ENCODE measurements at places on chromosomes 3 and 15.

DNA sequence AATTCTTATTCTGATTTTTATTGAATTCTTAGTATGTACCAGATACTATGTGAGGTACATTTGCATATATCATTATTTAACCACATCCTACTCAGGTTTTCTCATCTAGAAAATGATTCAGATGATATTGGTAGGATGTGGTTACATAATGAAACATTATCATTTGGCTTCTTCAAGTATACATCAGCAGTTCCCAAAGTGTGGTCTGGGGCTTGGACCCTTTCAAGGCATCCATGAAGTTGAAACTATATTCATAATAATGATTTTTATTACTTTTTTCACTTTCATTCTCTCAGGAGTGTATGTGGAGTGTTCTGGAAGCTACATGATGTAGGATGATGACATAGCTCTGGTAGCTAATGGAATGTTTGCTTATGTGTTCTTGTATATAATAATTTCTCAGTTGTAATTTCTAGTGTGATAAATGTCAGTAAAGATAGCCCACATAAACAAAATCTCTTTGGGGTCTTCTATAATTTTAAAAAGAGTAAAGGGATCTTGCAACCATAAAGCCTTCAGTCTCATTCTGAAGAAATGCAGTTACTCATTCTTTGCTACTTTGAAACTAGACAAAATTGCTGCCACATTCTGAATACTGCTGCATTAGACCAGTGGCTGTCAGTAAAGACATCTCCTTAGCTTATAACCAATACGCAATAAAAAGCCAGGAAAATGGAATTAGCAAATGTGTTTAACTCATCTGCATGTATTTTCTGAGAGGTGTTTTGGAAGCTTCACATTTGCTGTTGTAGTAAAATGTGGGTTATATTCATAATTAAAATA is 95.8 kb downstream of the PPARG start:
- no peak for DNase-seq

- no peak for DNase-seq
These were observed 37.6 kb upstream of the ZNF710 start for GRCh38 chr15:89963301-89964231.

- no peak for DNase-seq
These were observed 74.1 kb downstream of the FAIM start for GRCh38 chr3:138682648-138683047.

GRCh38 chr15:48481802-48482201 is 150.6 kb downstream of the DUT start:
- DNase-seq = no peak

GRCh38 chr3:39804951-39805350 is 4.5 kb upstream of the MYRIP start:
- DNase-seq = no peak

GRCh38 chr3:104080088-104080626 is 1286.6 kb upstream of the ALCAM start:
- DNase-seq = no peak

GRCh38 chr3:32712506-32713055 is 27.6 kb downstream of the CNOT10 start:
- no peak for DNase-seq

- peak; percentile 5 for DNase-seq
These were observed 74.3 kb downstream of the LARS2 start for GRCh38 chr3:45462522-45463265.

GRCh38 chr3:120432150-120432860 is 18.5 kb downstream of the FSTL1 start:
- peak; percentile 84 for DNase-seq

- no peak for DNase-seq
These were observed 44.1 kb upstream of the ARL6 start for GRCh38 chr3:97720417-97720816.
